Thoracic aorta (tissue), 2 donors: ENCODE measurements at places on chromosomes 7 and 10. TPM values are rescaled to one million over a fixed set of nuclear protein-coding genes. Genes with fewer than 3 reads are reported as not detected.

Gene BAMBI
- total RNA-seq = 24.8 TPM

- H3K27me3 ChIP-seq = no peaks in the 10 kb centered on the region
- H3K4me3 ChIP-seq = no peak overlapping the region
- no peak for DNase-seq
- no peak overlapping the region for H3K27ac ChIP-seq
- H3K36me3 ChIP-seq = no peaks in the 10 kb centered on the region
Observed at GRCh38 chr7:40232242-40232893, 97.6 kb downstream of the SUGCT start.

GRCh38 chr10:20858292-20859124 lies 38.6 kb downstream of the NEBL start:
- no peaks in the 10 kb centered on the region for H3K4me1 ChIP-seq
- no peak overlapping the region for H3K27ac ChIP-seq
- no peaks in the 10 kb centered on the region for H3K36me3 ChIP-seq
- no peak for DNase-seq
- no peaks in the 10 kb centered on the region for H3K27me3 ChIP-seq
- H3K4me3 ChIP-seq = no peak overlapping the region

DNA sequence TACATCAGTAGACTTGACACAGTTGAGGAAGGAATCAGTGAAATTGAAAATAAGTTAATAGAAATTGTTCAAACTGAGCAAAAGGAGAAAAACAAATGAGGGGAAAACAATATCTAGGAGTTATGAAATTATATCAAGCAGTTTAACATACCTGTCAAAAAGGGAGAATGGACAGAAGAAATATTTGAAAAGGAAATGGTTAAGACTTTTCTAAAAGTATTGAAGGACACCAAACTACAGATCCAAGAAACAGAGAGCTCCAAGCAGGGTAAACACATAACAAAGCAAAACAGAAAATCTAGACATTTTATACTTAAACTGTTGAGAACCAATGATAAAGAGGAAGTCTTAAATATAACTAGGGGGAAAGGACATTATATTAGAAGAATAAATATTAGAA lies 8.6 kb upstream of the GIMAP5 start:
- no peak for DNase-seq
- no peaks in the 10 kb centered on the region for H3K4me1 ChIP-seq
- no peaks in the 10 kb centered on the region for H3K36me3 ChIP-seq
- no peak overlapping the region for H3K27ac ChIP-seq
- H3K27me3 ChIP-seq = no peaks in the 10 kb centered on the region

DNA sequence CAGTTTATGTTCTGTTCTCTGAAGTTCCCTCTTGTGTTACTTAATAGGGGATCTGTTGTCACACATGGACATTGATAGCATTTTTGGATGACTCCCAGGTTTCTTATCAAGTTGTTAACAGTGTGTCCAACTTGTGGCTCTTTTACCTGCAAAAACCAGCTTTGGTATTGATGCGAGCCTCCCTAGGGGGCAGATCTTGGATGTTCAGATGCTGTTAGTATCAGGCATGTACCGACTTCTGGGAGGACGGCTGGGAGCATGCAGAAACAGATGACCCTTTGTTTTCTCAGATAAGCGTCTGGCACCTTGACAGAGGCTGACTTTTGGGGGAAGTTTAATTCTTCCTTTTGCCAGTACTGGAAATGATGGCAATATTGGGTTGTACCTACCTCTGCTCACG lies 2.2 kb downstream of the PLPP4 start:
- no peak overlapping the region for H3K27ac ChIP-seq
- no peak for DNase-seq
- no peaks in the 10 kb centered on the region for H3K27me3 ChIP-seq
- H3K4me1 ChIP-seq = peaks cover 10% of the 10 kb centered on the region
- H3K4me3 ChIP-seq = no peak overlapping the region

- no peak for DNase-seq
- H3K4me1 ChIP-seq = peaks cover 9% of the 10 kb centered on the region
- no peaks in the 10 kb centered on the region for H3K27me3 ChIP-seq
- no peaks in the 10 kb centered on the region for H3K36me3 ChIP-seq
- no peak overlapping the region for H3K27ac ChIP-seq
Observed at GRCh38 chr10:75648351-75648750, 216.9 kb downstream of the LRMDA start.

Gene GIMAP6
- total RNA-seq = 20.3 TPM

GRCh38 chr7:54904986-54905385 lies 113.8 kb upstream of the EGFR start:
- DNase-seq = no peak
- no peak overlapping the region for H3K4me3 ChIP-seq
- H3K27me3 ChIP-seq = no peaks in the 10 kb centered on the region
- no peaks in the 10 kb centered on the region for H3K36me3 ChIP-seq
- no peaks in the 10 kb centered on the region for H3K4me1 ChIP-seq

Gene SYCE1
- total RNA-seq = 1.8 TPM

DNA sequence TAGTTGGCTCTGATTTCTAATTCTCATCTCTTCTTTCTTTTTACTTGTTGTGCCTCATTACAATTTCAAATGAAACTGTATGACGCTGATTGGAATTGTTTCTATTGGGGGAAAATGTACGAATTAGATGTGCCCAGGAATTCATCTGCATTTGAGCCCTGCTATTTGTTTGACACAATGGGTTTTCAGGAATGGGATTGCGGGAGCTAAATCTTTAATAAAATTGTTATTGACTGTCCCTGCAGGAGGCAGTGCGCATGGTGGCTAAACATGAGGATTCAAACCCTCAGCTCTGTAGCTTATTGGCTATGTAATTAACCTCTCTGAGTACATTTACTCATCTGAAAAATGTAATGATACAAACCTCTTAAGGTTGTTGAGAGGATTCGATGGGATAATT lies 181.6 kb downstream of the NXPH1 start:
- DNase-seq = no peak
- no peak overlapping the region for H3K4me3 ChIP-seq
- H3K27me3 ChIP-seq = no peaks in the 10 kb centered on the region
- H3K27ac ChIP-seq = no peak overlapping the region
- H3K4me1 ChIP-seq = no peaks in the 10 kb centered on the region

DNA sequence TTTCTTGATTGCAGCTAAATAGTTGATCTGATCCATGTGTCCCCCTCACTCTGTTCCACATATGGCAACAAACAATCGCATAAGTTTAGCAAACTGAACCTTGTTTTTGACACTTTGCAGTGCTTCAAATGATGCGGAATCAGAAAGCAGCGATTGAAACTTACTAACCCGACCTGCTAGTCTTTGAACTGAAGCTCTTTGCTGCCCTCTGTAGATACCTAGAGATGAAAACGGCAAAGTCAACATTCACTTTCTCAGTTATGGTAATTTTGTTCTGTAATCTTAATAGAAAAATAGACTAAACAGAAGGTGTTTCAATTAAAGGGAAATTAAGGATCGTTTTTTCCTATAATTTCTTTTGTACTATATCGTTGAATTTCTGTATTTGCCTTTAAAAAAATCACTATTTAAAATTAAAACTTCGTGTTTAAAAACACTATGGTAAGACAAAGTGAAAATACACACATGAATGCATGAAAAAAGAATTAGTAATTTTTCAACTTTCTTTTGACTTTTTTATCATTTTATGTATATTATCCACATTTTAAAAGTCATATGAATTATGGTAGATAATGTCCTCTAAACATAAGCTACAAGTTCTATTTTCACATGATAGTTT lies 276.5 kb downstream of the MAGI2 start:
- no peaks in the 10 kb centered on the region for H3K4me1 ChIP-seq
- H3K4me3 ChIP-seq = peak overlapping the region; percentile 51
- no peaks in the 10 kb centered on the region for H3K27me3 ChIP-seq
- no peaks in the 10 kb centered on the region for H3K36me3 ChIP-seq
- no peak overlapping the region for H3K27ac ChIP-seq

Gene ZMIZ1
- total RNA-seq = 81.6 TPM

GRCh38 chr10:125084614-125085257 lies 75.6 kb downstream of the CTBP2 start:
- DNase-seq = peak; percentile 54
- peaks cover 59% of the 10 kb centered on the region for H3K4me1 ChIP-seq

DNA sequence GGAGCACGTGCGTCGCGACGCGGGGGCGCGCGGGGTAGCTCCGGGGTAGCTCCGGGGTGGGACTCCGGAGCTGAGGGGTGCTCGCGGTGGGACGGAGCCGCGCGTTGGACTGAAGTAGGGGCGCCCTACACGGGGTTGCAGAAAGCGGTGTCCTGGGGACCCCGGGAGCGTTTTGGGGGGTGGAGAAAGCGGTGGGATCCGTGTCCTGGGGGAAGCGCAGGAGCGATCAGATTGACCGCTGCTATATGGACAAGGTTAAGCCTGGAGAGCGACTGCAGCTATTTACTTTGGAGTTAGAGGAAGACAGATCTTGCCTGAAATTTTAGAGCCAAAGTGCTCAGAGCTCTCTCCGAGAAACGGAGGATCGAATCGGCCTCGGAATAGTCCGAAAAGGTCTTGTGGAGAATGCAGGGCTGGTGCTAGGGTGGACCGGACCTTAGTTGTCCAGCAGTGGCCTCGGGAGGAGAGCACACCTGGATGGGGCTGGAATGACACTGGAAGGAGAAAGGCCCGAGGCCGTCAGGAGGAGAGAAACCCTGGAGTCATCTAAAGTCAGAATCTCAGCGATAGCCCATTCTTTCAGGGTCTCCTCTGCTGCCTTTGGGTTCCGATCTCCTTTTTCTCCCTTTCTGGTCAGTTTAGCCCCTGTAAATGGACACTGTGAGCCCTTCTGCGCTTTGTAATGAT lies 564 bp downstream of the PDSS1 start:
- no peaks in the 10 kb centered on the region for H3K36me3 ChIP-seq
- H3K27ac ChIP-seq = no peak overlapping the region
- DNase-seq = no peak
- no peaks in the 10 kb centered on the region for H3K27me3 ChIP-seq

DNA sequence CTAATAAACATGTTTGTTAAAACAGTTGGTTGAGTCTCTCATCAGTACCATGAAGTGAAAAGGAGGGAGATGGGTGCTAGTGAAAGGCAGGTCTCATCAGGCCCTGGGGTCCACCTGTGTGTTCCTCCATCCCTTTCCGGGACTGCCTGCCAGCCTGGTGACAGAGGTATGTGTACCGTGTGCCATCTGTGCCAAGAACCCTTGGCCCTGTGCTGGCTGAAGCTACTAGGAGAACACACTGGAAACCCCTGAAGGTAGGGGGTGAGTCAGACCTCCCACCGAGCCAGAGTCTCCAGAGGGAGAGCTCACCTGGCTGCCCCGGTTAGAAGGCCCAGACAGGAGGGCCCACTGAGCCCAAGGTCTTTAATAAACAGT lies 2.3 kb downstream of the DDIT4 start:
- peaks cover 19% of the 10 kb centered on the region for H3K4me1 ChIP-seq
- H3K36me3 ChIP-seq = peaks cover 3% of the 10 kb centered on the region
- H3K4me3 ChIP-seq = peak overlapping the region; percentile 85
- H3K27me3 ChIP-seq = no peaks in the 10 kb centered on the region
- DNase-seq = no peak

DNA sequence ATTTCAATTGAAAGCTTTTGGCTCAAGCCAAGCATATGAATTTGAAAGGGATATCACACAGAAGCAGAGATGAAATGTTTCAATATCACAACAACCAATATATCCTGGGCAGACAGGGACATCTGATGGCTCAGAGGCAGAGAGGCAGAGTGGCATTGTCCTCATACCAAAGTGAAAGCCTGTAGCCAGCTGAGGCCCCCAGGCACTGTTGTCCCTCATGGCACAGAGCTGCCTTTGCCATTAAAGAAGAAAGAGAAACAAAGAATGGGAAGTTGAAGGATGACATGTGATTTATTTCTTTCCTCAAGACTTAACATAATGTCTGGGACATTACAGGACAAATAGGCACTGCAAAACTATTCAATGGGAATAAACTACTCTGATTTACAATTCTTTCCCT lies 504.3 kb upstream of the PCDH15 start:
- DNase-seq = no peak
- H3K27me3 ChIP-seq = no peaks in the 10 kb centered on the region
- no peak overlapping the region for H3K27ac ChIP-seq
- no peak overlapping the region for H3K4me3 ChIP-seq

DNA sequence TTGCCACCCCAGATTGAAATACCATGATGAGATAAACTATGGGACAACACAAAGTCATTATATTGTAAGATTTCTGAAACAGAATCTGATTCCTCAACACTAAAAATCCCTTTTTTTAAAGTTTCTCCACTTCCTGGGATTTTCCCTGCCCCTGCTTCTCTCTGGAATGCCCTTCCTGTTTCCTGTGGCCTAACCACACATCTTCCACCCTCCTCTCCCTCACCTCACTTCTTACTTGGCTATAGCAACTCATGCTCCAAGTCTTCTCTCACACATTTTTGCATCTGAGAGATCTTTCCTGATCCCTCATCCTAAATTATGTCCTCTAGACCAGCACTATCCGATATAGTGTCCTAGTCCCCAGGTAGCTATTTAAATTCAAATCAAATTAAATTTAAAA lies 4.1 kb upstream of the RELN start:
- no peak overlapping the region for H3K4me3 ChIP-seq
- DNase-seq = no peak
- no peak overlapping the region for H3K27ac ChIP-seq
- H3K4me1 ChIP-seq = peaks cover 19% of the 10 kb centered on the region
- H3K27me3 ChIP-seq = no peaks in the 10 kb centered on the region

DNA sequence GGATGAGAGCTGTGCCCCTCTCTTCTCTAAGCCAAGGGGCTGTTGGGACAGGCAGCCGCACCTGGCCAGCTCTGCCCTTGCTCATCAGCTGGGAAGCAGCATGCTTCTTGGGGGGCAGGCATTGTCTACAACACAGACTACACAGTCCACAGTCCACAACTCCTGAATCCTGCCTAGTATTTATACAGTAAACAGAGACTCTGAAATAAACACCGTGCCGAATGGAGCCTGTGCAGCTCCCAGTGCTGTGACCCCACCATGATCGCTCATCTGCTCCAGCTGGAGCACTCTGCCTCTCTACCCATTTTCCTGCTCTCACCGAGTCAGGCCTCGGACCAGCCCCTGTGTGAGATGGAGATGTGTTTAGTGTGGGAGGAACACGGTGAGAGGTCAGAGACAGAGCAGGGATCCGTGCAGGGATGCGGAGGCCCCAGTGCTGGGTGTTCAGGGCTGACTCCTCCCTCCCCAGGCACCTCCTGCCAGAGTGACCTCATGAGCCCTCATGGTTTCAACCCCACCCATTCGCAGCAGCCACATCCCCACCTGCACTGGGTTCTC lies 608.0 kb downstream of the DNAJB6 start:
- H3K27me3 ChIP-seq = no peaks in the 10 kb centered on the region
- H3K4me1 ChIP-seq = no peaks in the 10 kb centered on the region

GRCh38 chr10:93867525-93867924 lies 26.3 kb upstream of the SLC35G1 start:
- no peak overlapping the region for H3K4me3 ChIP-seq
- DNase-seq = no peak
- no peaks in the 10 kb centered on the region for H3K4me1 ChIP-seq
- no peaks in the 10 kb centered on the region for H3K36me3 ChIP-seq

GRCh38 chr7:126768836-126769235 lies 483.9 kb downstream of the GRM8 start:
- H3K36me3 ChIP-seq = no peaks in the 10 kb centered on the region
- no peaks in the 10 kb centered on the region for H3K4me1 ChIP-seq

GRCh38 chr10:77770081-77770867 lies 132.7 kb upstream of the KCNMA1 start:
- no peaks in the 10 kb centered on the region for H3K27me3 ChIP-seq
- H3K4me3 ChIP-seq = no peak overlapping the region
- H3K36me3 ChIP-seq = no peaks in the 10 kb centered on the region
- DNase-seq = no peak
- H3K27ac ChIP-seq = no peak overlapping the region
- H3K4me1 ChIP-seq = no peaks in the 10 kb centered on the region

- H3K4me1 ChIP-seq = peaks cover 97% of the 10 kb centered on the region
- peaks cover 26% of the 10 kb centered on the region for H3K36me3 ChIP-seq
- DNase-seq = no peak
- no peak overlapping the region for H3K4me3 ChIP-seq
- H3K27me3 ChIP-seq = no peaks in the 10 kb centered on the region
Observed at GRCh38 chr7:134845461-134845860, 66.0 kb downstream of the CALD1 start.
